NCI-H1436 treated with DMSO at 0.1 percent for 48 hours (cell line): ENCODE measurements at places on chromosomes 1 and 21.
A peak's percentile ranks its signal among the peaks of the same experiment; 100 is the strongest.

- no peak for DNase-seq
Observed at GRCh38 chr1:222373216-222373615, 174.7 kb downstream of the HHIPL2 start.

- DNase-seq, result no peak
Observed at GRCh38 chr1:168260393-168260792, 20.3 kb upstream of the TBX19 start.

- DNase-seq, result no peak
Observed at GRCh38 chr1:67211589-67212563, 45.6 kb downstream of the IL23R start.

- no peak for DNase-seq
Observed at GRCh38 chr21:21002153-21002552, 3.9 kb downstream of the NCAM2 start.

- no peak for DNase-seq
Observed at GRCh38 chr1:92168657-92169056, 49.1 kb upstream of the C1orf146 start.

- no peak for DNase-seq
Observed at GRCh38 chr1:117674521-117675400, 68.9 kb downstream of the TENT5C start.

GRCh38 chr1:75548721-75549480 lies 62.0 kb downstream of the SLC44A5 start:
- no peak for DNase-seq

DNA sequence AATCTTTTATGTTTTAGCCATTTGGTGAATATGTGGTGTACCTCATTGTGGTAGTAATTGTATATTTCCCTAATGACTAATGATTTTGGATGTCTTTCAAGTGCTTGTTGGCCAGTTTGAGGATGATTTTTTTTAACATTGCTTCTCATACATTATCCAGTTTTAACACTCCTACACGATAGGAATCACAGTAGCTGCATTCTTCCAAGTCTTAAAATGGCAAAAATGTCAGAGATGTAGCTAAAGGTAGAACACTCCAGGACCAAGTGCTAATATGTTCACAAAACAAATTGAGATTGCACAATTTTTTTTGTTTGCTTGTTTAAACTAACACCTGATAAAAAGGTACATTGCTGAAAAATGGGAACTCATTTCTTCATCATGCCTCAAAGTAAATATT lies 11.7 kb downstream of the USP25 start:
- no peak for DNase-seq

DNA sequence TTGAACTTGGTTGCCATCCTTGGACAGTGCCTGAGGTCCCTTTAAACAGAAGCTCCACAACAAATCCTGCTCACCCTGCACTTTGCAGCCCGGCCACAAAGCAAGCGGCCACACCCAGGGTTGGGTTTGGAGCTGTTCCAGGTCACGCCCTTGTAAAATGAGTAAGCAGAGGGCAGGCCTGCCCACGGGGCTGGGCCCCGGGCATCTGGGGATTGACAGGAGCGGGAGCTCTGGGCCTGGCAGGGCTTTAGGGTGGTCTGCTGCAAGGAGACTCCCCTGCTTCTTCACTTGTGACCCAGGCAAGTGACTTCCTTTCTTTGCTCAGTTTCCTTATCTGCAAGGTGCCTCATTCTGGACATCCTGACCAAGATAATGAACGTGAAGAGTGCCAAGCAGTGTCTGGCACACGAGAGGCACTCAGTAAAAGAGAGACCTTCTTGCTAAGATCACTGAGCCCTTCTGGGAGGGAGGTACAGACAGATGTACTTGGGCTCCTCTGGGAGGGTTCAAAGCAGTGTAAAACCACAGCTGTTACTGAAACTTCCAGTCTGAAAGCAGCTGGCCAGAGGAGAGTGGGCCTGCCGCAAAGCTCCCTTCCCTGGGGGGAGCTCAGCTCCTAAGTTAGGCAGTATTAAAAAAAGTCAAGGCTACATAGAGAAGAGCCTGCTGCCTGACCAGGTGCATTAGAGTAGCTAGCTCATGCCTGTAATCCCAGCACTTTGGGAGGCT lies 2.6 kb downstream of the E2F2 start:
- DNase-seq, result peak; percentile 47

DNA sequence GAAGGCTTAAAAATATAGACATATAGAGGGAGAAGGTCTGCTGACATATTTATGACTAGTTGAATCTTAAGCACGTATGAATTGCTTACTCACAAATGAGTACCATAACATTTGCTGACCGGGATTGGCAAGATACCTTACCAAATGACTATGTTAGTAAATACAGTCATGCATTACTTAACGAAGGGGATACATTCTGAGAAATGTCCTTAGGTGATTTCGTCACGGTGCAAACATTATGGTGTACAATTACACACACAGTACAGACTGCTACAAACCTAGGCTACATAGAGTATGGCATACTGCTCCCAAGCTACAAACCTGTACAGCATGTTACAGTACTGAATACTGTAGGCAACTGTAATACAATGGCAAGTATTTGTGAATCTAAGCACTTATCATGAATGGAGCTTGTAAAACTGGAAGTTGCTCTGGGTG lies 19.4 kb upstream of the UBE2U start:
- DNase-seq, result no peak

DNA sequence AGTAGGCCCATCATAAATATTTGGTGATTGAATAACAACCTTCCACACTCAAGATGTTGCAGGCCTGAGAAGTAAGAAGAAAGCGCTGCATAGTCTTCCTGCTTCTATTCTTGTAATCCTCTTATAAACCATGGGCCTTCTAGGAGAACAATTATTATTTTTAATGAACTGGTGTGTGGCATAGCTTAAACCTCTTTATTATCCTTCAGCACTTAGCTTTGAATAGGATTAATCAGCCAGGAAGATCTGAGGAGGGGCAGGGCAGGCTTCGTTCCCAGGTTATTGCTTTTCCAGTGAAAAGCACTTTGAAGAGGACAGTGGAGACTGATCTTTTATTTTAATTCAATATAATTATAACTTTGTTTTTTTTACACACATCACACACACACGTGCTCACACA lies 42.3 kb downstream of the KIF26B start:
- no peak for DNase-seq
